ENCODE measurements at places on chromosomes 4 and X.

- DNase-seq, result no peak
Observed at GRCh38 chr4:26992657-26993361, 132.2 kb downstream of the STIM2 start.

- DNase-seq, result no peak
Observed at GRCh38 chr4:87500092-87500462, 29.1 kb downstream of the SPARCL1 start.

DNA sequence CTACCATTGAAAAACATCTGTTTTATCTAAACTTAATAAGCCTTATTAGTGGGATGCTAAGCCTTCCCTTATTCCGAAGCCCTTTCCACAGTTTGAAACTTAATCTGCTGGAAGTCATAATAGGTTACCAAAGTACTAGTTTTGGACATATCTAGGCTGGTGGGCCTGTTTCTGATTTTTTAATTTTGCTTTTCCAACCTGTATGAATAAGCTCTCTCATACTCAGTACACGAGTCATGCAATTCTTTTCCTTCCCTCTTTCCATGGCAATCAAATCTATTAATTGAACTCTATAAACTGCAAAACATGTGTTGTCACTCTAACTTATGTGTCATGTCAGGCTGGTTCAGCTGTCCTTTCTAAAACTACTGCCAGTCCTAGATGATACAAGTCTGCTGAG lies 91.0 kb downstream of the AMMECR1 start:
- DNase-seq, result no peak

DNA sequence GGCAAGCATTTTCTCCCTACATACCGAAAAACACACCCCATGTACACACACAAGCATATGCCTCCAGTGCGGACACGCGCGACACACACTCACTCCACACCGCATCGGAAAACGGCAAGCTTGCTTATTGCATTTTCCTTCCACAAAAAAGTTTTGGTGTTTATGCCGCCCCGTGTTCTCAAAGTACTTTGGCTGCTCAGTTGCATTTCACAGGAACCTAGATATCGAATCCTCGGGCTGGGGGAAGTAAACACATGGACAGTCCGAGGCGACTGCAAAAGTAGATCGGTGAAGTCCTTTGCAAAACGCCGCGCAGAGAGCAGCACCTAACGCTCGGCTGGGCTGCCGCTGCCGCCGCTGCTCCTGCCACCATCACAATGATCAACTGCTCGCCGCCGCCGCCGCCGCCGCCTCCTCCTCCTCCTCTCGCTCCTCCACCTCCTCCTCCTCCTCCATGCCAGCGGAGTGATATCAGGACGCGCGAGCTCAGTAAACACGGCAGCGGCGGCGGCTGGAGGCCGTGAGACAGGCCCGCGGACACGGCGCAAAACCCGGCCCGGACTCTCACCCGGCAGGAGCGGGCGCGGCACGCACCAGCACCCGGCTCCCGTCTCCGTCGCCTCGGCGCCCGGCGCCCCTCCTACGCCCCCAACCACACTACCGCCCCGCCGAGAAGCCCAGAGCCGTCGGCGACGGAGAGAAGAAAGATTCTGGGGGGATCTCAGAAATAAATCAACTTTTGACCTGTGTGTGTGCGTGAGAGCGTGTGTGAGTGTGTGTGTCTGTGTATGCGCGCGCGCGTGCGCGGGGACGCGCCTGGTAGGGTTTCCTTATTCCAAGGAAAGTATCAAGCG lies at the start of gene MAML3:
TSS of gene MAML3 (minus strand) at position 467 of the 854 bp plus-strand sequence. CDS start 857 bp downstream, outside the sequence.
- peak; percentile 74 for DNase-seq

GRCh38 chrX:72644946-72645345 lies 69.2 kb downstream of the PHKA1 start:
- no peak for DNase-seq

GRCh38 chrX:154540897-154541535 lies 5.6 kb downstream of the G6PD start:
- DNase-seq, result peak; percentile 97

DNA sequence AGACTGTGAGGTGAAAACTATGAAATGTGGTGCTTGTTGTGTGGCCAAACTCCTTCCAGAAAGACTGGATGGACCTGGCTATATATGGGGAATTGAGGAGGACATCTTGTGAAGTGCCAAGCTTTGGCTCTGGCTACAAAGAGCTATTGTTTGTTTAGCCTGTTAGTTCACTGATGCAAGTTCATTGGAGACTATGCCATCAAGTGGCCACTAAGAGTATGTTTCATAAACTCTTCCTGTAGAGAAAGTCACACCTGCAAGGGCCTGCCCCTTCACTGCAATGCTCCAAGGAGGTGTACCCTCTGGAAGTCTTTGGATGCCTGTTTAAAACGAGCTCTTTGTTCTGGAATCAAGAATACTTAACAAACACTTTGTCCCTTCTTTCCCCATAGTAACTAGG lies 382.0 kb downstream of the GABRG1 start:
- no peak for DNase-seq

GRCh38 chr4:55248756-55249155 lies 97.3 kb upstream of the SRD5A3 start:
- no peak for DNase-seq

DNA sequence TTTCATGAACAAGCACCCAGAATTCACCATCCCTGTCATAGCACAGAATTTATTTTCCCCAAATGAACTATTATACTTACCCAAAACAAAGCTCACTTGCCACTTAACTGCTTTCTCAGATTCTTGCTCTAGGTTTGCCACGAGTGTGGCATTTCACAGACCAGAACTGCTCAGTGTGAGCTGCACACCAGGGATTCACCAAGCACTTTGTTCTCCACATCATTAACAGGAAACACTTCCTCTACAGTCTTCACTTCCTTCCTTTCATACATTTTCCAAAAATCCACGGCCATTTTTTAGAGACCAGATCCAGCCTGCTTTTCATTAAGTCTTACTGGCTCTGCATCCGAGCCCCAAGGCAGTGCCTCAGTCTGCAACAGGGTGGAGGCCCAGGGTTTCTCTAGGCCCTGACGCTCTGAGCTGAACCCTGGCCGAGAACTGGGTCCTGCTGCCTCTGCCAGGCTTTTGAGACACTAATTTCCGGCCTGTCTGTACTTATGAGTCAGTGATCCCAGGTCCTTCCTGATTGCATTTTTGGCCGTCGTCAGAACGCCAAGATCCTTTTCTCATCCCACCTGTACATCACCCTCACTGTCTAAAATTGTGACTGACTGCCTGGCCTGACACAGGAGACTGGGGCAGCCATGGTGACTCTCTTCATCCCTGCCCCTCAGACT lies 67.6 kb upstream of the MTNR1A start:
- no peak for DNase-seq

GRCh38 chrX:105464618-105465017 lies 244.1 kb upstream of the TEX13A start:
- no peak for DNase-seq

DNA sequence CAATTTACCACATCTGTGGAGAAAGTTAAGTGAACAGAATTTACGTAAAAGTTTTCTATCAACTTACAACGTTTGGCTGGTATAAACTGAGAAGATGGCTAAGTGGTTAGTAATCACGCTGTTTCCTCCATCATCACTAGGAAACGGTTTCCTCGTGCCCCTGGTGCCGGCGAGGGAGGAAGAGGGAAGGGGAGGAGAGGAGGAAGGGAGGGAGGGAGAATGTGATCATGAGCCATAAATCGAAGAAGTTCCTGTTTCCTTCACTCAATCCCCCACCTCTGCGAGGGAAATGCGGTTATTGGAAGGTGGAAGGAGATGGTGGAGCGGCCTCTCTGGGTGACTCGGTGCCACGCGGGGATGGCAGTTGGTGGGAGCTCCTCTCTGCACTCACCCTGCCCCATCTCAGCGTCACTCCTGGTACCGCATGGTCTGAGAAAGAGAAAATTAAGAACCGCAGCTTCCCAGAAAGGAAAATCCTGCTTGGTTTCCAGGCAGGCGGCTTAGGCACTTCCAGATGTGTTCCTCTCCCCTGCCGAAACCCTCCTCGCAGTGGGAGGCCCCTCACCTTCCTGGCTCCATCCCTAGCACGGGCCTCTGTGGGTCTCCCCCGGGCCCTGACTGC lies 216.8 kb downstream of the AFAP1 start:
- DNase-seq, result no peak

DNA sequence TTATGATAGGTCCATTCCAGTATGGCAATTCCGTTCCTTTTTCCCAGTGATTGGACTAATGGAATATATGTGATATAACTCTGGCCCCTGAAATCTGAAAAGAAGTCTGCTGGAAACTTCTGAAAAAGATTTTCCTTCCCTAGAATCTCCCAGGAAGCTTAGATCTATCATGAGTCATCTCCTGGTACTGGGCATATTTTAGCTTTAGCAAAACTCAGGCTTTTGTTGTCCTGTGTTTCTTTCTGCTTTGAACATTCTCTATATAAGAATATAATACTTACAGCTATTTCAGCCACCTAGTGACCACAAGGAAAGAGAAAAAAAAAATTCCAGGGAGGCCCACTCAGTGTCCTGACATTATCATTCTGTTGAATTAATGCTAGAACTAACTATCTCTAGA lies 597.2 kb upstream of the GRIA3 start:
- no peak for DNase-seq

GRCh38 chr4:1809754-1810502 lies 16.8 kb downstream of the FGFR3 start:
- DNase-seq, result peak; percentile 84

DNA sequence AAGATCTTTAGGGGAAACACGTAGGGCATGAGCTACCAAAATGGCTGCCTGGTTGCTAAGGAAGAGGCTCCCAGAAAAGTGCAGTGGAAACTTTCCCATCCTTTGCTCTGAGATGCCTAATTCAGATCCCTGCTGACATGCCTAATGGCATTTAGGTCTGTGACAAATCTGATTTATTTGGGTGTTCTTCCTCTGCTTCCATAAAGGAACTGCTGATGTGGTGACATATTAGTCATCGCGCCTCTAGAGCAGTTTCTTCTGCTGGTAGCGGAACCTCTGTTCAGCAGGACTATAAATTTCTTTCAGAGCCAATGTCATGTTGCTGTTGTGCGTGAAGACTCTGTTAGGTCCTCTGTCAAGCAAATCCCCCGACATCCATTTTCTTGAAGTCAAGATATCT lies 310.0 kb downstream of the PDHA2 start:
- DNase-seq, result no peak

DNA sequence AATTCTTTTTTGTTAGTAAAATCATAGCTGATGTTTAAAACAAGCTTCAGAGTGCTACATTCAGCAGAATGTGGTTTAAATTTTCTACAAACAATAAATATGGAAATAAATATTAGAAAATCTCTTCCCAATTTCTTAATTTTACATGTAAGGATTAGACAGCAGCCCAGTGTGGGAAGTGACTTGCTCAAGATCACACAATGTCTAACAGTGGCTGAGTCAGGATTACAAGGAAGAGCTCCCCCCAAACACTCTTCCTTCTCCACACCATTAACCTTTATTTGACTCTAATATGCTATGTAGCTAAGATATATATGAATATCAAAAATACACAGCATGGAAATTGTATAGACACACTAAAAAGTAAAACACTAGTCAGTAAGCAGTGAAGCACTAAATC lies 59.5 kb downstream of the SLC10A7 start:
- no peak for DNase-seq

DNA sequence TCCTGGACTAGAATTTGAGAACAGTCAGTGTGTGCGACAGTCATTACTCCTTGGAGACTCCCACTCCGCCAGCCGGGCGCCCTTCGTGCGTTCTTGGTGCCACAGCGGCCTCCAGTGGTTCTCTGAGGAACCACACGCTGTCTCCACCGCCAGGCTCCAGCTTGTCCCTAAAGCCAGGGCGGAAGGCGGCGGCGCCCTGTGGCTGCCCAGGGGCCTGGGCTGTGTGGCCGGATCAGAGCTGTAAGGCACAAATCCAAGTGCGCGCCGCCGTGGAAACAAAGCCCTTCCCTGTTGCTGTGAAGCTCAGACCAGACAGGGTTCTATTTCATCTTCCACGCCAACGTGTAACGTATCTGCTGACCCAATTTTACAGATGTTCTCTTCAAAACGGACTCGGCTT lies 34.2 kb downstream of the IDS start:
- peak; percentile 60 for DNase-seq

DNA sequence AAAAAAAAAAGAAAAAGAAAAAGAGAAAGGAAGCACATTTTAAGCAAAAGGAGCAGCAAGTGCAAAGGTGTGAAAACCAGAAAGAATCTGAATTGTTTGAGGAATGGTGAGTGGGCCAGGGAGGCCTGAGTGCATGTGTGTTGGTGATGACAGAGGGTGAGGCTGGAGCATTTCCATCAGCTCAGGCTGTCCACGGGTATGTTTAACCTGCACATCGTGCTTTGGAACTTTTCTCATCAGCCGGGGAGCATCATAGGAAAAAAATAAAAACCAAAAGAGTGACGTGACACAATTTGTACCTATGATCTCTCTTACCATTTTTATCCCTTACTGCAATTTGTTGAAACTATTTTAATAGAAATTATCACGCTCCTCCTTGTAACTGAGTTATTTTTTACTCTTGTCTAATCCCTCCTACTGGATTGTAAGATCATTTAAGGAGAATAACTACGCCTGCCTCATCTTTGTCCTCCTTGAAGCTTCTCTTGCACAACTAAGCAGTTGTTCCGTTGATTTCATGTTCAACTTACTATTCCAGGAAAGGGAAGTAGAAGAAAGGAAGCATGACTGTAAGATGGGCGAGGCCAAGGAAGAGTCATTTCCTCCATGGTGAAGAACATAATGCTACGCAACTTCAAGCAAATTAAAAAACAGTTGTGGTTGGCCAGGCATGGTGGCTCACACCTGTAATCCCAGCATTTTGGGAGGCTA lies 7.0 kb downstream of the PALLD start:
- DNase-seq, result no peak

DNA sequence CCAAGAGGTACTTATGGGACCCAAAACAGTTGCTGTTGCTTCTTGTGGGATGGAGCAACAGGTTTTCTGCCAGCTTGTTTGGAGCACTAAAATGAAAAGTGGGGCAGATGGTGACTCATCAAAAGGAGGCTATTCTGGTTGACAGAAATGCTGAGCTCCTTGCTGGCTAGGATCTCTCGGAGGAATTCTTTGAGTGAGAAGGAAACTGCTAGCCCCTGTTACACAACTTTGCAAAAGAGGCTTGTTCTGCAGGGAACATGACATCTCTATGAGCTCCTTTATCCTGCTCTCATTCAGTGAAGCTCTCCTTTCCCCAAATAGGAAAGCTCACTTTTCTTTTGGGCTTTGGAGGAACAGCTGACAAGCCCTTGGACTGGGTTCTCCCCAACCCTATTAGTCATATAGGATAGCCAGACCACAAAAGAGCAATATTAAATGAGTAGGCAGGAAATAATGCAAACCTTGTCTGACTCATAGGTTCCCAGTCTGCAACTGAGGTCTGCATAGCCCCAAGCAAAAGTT lies 108.3 kb downstream of the CDS1 start:
- DNase-seq, result peak; percentile 89

DNA sequence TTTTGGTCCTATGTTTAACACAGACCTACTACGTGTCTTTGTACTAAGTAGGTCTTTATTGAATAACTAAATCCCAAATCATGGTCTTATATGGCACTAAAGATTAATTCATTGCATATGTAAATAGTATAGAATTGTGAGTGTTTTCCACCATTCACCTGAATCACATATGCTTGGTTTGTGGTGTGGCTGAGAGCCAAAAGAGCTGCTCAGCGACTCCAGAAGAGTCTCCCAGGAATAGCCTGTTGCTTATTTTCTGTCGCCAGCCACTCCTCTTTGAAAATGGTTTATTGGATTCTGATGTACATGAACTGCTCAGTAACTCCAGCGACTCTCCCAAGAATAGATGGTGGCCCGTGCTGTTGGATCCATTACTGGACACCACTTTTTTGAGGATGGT lies 184.5 kb downstream of the CLCN4 start:
- DNase-seq, result no peak

GRCh38 chrX:12814420-12814819 lies 23.2 kb downstream of the PRPS2 start:
- DNase-seq, result peak; percentile 44

Data from PC-9 (cell line).